Activated B cell treated with CpG ODN at 0.5 μM for 24 hours (primary cell): ENCODE measurements at places on chromosomes 7 and 10. TPM values are rescaled to one million over a fixed set of nuclear protein-coding genes. Genes with fewer than 3 reads are reported as not detected.

The PRPS1L1 gene
- total RNA-seq = not detected in 2 replicates

The HOXA7 gene
- total RNA-seq = not detected in 2 replicates

The SMKR1 gene
- 2.2 and 2.4 TPM in 2 replicates for total RNA-seq

The ANKRD2 gene
- not detected in 2 replicates for total RNA-seq

The NKX1-2 gene
- not detected in 2 replicates for total RNA-seq

The TMEM139 gene
- total RNA-seq = 0.34 and 0.47 TPM in 2 replicates

The TEX36 gene
- not detected in 2 replicates for total RNA-seq

The SMO gene
- 0.66 and 1.8 TPM in 2 replicates for total RNA-seq

The SLC29A4 gene
- 0.32 and 0.38 TPM in 2 replicates for total RNA-seq

The IFIT1B gene
- not detected in 2 replicates for total RNA-seq

The DNA2 gene
- 6.6 and 8.1 TPM in 2 replicates for total RNA-seq

The ST7 gene
- 8.3 and 8.5 TPM in 2 replicates for total RNA-seq

The C10orf71 gene
- not detected in 2 replicates for total RNA-seq

The SH2D4B gene
- 0.07 TPM in 1 of 2 replicates, not detected in the other for total RNA-seq

The EIF5AL1 gene
- total RNA-seq = 1.4 and 2.1 TPM in 2 replicates
